ENCODE measurements at places on chromosomes 2 and 18.

DNA sequence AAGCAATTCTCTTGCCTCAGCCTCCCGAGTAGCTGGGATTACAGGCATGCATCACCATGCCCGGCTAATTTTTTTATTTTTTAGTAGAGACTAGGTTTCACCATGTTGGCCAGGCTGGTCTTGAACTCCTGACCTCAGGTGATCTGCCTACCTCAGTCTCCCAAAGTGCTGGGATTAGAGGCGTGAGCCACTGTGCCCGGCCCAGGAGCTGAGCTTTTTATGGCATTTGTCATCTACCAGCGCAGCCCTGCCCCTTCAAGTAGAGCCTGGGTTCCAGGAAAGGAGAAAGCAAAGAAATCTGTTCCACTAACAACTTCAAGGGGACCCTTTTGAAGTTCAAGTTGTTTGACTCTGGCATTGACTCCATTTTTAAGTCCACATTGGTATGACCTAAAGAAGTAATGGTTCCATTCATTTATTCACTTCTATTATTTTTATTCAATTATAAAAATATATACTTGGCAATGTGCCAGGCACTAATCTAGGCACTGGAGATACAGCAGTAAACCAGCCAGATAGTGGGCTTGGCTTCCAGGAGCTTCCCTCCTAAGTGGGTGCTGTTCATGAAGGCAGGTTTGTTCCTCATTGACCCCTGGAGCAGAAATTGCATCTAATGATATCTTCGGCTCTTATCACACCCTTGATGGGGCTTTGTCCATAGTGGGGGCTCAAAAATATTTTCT lies 8.0 kb upstream of the SFTPB start:
- no peak for DNase-seq

GRCh38 chr2:3051266-3051665 lies 326.4 kb downstream of the EIPR1 start:
- no peak for DNase-seq

DNA sequence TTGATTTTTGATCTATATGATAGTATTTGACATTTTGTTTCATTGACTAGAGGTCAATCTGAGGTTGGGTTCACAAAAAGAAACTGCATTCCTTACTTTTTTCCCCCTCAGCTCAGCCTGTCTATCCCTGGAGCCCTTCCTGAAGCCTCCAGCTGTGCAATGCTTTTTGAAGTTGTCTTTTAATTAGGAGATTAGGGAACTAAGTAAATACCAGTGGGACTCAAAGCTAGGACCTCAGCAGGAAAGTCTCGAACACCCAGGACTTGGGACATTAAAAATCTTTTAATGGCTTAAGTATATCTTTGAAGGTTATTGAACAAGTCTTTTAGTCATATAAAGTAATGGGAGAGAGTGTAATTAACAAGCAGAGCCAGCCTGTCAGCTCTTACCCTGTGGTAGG lies 220.2 kb downstream of the PDE11A start:
- no peak for DNase-seq

GRCh38 chr2:26792720-26793119 lies 6.9 kb downstream of the CENPA start:
- DNase-seq, result no peak
